Pancreas (tissue), 10 donors: ENCODE measurements at places on chromosomes 7 and 10.

DNA sequence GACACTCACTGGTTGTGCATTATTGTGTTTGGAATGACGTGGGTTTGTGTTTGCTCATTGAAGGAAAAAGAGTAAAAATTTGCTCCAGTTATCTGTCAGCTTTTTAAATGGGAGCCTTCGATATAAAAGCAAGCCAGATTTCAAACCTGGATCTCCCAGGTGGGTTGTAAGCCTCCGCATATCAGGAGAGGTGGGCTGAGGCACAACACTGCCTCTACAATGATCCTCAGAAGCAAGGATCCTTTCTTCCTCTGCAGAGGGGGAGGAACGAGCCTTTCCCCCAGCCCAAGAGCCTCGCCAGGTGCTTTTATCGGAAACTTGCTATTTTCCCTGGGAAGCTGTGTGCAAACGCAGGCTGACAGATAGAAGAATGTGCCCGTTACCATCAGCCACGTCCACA is 331.0 kb upstream of the MGMT start:
- no peak for DNase-seq

GRCh38 chr10:69574571-69574978 is 1.4 kb upstream of the NEUROG3 start:
- no peak for DNase-seq

DNA sequence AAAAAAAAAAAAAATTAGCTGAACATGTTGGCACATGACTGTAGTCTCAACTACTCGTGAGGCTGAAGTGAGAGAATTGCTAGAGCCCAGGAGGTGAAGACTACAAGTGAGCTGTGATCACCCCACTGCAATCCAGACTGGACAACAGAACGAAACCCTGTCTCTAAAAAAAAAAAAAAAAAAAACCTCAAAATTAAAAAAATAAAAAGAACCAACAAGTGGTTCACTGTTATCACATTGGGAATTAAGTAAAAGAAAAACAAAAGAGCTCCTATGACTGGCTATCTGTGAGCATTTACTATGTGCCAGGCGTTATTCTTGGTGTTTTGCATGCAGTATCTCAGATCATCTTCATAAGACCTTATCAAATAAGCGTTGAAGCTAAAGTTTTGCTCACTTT is 66.0 kb downstream of the ANLN start:
- no peak for DNase-seq

DNA sequence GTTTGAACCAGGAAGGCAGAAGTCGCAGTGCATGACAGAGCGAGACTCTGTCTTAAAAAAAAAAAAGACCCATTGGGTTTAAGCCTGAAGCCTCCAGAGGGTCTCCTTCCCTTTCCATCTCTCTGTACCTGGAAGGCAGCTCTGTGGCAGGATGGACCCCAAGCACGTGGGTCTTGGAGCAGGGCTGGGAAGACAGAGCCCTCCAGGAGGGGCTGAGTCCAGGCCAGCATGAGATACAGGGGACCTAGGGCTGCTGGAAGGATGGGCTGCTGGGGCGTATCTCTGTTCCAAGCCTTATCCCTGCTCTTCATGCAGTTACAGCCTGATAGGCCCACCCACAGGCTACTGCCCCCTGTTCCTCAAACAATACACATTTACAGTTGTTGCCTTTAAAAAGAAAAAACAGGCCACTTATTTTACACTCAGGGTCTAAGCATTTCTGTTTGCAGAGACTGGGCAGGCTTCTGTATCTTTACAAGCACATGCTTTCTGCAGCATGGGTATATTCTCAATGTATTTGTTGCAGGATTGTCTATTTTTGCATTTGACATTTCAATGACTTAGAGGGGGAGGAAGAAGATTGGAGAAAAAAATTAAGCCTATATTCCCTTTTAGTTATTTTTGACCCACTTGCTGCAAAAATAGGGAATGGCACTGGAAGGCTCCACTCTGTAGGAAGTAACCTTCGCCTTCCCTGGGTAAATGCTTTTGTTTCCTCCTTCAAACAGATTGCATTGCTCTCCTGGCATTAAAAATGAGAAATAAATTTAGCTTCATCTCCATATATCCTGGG is 60.1 kb downstream of the FAM171A1 start:
- no peak for DNase-seq

- no peak for DNase-seq
These were observed 263.0 kb downstream of the PHF14 start for GRCh38 chr7:11236680-11237079.

GRCh38 chr7:88664630-88665233 is 94.8 kb upstream of the ZNF804B start:
- DNase-seq, result no peak

GRCh38 chr7:76377186-76377918 is 18.6 kb upstream of the YWHAG start:
- DNase-seq, result no peak
